ENCODE measurements at places on chromosomes 3 and 15.

DNA sequence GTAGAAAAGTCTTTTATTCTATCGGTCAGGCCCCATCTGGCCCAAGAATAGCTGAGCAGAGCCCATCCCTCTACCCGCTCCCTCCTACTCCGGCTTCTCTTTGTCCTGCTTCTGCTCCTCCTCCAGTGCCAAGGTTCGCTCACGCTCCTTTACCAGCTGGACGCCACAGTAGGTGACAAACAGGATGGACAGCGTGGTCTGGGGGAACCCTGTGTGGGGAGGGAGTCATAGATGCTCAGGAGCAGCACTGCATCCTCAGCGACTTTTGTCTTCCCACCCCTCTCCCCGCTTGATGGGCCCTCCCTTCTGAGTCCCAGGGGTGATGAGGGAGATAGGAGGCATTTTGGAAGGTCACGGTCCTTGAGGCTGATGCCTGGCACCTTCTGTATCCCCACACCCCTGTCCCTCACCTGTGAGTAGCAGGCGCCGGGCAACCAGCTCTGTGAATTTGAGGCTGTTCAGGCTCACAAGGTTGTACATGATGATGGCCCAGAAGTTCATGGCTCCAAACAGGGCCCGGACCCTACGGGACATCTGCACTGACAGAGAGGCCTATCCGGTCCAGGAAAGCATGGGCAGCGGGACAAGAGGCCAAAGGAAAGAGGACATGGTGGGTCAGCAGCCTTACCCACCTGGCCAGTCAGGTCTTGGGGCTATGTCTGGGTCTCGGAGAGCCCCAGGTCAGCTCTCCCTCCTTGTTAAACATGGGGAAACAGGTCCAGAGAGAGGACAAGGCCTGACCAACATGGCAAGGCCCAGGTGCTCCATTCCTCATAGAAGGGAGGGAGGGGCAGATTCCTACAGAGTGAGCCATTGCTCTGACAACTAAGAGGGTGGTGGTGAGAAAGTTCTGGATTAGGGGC lies 7.6 kb downstream of the KLHL40 start:
- no peak for DNase-seq

DNA sequence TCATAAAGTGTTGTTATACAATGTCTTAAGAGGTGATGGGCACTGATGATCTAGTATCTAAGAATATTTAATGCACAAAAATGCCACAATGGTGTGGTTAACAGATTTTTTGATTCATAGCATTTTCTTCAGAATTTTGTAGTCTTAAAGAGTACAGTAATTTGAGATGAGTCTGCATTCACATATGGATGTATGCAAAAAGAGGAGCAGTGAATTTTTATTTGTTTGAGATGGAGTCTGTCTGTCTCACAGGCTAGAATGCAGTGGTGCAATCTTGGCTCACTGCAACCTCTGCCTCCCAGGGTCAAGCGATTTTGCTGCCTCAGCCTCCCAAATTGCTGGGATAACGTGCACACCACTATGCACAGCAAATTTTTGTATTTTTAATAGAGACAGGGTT lies 110.5 kb downstream of the ZPLD1 start:
- DNase-seq: no peak

GRCh38 chr3:114338651-114339357 lies 45.0 kb downstream of the TIGIT start:
- DNase-seq: no peak

- no peak for DNase-seq
These were observed 91.6 kb downstream of the SCN11A start for GRCh38 chr3:38960042-38960622.

- DNase-seq: no peak
These were observed 1107.8 kb downstream of the IGSF11 start for GRCh38 chr3:117926819-117927218.

DNA sequence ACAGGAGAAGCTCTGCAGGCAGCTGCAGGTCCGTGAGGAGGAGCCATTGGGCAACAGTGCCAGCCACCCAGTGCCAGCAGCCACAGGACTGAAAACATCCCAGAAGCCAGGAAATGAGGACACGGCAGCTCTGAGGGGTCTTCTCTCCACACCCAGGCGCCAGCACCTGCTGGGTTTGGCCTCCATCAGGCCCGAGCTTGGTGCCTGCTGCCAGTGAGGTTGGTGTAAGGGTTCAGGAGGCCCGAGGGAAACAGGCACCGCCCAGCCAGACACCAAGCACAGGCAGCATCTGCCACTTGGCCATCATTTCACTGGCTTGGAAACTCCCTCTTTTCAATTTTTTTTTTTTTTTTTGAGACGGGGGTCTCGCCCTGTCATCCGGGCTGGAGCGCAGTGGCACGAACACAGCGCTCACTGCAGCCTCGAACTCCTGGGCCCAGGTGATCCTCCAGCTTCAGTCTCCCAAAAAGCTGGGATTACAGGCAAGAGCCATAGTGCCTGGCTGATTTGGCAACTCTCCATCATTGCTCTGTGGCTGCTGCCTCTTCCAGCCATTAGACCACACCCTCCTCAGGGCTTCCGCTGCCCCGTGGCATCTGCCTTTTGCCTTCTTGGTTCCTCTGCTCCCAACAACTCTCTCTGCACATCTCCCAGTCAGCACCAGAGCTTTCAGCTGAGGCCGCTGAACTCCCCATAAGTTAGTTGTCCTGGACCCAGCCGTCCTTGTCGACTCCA lies 1.5 kb upstream of the ITIH3 start:
- DNase-seq: no peak

GRCh38 chr3:162643245-162643644 lies 1146.6 kb downstream of the OTOL1 start:
- DNase-seq: no peak

- no peak for DNase-seq
These were observed 330.8 kb downstream of the TIGIT start for GRCh38 chr3:114624571-114625181.

DNA sequence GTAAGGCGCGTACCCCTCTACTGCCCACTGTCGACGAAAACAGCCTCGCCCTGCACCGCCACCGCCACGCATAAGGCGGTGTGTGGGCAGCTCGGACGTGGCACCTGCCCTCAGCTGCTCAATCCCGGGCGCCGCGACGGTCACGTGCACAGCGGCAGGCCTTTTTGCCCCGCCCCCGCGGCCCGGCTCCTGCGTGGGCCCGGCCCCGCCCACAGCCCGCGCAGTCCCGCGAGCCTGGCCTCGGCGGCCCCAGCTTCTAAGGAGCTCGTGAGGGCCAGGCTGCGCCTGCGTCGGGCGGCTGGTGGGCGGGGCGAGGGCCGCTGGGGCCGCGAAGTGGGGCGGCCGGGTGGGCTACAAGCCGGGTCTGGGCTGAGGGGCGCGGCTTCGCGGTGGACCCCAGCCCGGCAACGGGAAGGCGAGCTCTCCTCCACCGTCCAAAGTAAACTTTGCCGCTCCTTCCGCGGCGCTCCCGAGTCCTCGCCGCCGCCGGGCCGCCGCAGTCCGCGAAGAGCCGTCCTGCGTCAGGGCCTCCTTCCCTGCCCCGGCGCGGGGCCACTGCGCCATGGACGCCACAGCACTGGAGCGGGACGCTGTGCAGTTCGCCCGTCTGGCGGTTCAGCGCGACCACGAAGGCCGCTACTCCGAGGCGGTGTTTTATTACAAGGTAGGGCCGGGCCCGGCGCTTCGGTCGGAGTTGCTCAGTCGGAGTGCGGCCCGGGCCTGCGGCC lies at the start of gene CAPN7:
CAPN7 (plus strand) TSS at position 313 of the 728 bp plus-strand sequence; CDS start at position 563, 250 bp downstream.
- DNase-seq: peak; percentile 82

DNA sequence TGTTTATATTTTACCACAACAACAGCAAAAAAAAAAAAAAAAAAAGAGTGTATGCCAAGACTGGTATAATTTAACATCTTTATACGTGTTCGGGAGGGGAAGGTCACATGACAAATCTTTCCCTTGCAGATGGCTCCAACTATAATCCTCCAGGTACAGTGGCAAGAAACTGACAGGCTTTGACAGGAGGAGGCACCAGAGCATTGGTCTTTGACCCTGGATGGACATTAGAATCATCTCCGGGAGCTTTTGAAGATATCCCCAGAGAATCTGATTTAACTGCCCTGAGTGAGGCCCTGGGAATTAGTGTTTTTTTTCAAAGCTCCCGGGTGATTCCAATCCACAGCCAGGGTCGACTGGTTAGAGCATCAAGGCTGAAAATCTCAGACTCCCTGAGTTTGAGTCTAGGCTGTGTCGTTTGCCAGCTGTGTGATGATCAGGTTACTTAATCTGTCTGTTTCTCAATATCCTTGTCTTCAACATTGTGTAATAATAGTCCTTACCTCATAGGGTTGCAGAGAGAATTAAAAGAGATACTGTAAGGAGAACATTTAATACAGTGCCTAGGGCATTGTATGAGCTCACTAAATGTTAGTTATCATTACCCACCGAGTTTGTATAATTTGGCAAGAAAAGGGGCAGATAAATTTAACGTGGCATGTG lies 8.9 kb upstream of the SEMA5B start:
- no peak for DNase-seq

- no peak for DNase-seq
These were observed 10.3 kb upstream of the CD47 start for GRCh38 chr3:108100906-108101660.

DNA sequence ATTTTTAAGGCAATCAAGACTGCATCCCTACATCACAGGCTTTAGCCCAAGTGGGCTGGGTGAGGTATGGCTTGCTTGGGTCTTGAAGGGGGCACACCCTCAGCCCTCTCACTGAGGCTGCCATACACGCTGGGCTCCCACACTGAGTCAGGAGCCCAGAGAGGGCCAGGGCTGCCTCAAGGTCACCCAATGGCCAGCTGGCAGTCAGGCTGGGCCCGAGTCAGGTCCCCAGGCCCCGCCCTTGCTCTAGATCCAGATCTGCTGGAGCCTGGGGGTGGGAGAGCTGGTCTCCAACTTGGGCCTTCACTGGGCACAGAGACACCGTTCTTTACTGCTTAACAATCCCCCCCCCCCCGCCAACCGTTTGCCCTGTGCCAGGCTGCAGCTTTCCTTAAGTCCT lies 88.1 kb downstream of the IQSEC1 start:
- DNase-seq: no peak

GRCh38 chr3:72142028-72142427 lies 357.1 kb upstream of the PROK2 start:
- peak; percentile 19 for DNase-seq

DNA sequence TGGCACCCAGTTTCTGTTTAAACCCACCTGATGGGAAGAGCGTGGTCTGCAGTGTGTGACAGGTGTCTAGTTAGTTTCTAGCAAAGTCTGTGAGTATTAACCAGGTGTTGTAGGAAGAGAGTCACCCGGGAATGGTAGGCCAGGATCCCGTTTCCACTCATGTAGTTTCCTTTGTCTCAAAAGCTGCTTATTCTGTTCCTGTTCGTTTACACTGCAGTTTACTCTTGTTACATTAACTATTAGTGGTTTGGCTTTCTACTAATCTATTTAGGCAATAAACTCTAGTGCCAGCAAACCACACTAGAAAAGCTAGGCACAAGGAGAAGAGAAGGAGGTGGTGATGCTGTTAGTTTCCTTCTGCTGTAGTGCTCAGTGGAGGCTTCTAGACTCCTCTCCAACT lies 32.7 kb downstream of the WDR76 start:
- DNase-seq: no peak

DNA sequence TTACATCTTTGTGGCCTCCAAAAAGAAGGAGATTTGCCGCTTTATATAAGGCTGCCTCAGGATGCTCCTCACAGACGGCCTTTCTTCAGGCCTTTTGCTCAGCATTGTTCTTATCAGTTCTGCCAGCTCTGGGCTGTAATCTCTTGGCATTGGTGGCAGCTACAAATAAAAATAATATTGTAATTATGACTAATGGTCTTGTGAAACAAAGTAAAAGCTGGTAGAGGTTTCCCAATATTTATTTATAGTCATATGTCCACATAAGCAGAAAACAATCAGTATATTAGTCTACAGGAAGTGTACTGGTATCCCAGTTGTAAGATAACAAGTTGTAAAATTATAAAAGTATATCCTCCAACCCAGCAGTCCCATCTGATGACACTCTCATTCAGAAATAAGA lies 7.3 kb downstream of the NEK4 start:
- no peak for DNase-seq

- no peak for DNase-seq
These were observed 78.1 kb downstream of the TAMM41 start for GRCh38 chr3:11768604-11769003.

DNA sequence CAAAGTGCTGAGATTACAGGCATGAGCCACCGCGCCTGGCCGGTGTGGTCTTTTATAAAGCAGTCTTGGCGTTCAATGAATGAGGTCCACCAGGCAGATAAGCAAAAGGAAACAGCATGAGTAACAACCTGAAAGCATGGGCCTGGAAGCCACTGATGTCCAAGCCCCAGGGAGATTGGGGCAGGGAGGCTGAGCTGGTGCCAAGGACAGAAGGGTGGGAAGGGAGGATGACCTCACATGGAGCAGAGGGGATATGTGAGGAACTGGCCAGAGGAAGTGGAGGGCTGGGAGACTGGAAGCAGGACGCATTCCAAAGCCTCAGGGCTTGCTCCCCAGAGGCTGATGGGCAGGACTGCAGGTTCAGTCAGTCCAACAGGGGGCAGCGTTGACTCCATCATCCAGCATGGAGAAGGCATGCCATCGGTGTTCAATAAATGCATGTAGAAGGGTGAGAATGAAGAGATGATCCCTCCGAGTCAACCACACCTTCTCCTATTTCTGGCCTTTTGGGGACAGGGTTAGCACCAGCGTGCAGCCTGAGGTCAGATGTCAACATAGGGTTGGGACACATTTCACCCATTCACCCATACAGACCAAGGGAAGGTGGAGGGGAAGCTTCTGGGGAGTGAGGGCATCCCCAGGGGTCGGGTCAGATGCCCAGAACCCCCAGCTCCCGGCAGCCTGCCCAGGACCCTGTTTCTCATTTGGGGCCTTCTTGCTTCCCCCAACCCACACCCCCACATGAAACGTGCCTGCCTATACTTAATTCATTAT lies 14.8 kb downstream of the MYL3 start:
- no peak for DNase-seq

DNA sequence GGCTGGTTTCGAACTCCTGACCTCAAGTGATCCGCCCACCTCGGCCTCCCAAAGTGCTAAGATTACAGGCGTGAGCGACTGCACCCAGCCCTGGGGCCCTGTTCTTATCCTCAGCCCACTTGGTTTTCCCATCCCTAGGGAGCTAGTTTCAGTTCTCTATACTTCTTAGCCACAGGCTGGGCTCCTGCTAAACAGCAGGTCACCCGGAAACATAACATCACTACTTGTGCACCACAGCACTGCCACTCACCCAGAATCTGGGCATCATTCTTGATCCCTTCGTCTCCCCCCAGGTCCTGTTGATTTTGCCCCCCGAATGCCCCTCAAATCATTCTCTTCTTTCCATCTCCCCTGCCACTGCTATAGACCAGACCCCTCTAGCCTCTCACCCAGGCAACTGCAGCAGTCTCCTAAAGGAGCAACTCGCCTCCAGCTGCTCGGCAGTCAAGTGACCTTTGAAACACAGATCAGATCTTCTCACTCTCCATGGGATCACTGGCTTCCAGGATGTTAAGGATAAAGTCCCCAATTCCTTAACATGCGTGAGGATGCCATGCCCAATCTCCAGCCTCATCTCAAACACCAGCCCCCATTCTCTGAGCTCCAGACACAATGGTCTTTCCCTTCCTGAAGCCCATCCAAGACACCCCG lies 5.6 kb upstream of the AP3S2 start:
- no peak for DNase-seq

DNA sequence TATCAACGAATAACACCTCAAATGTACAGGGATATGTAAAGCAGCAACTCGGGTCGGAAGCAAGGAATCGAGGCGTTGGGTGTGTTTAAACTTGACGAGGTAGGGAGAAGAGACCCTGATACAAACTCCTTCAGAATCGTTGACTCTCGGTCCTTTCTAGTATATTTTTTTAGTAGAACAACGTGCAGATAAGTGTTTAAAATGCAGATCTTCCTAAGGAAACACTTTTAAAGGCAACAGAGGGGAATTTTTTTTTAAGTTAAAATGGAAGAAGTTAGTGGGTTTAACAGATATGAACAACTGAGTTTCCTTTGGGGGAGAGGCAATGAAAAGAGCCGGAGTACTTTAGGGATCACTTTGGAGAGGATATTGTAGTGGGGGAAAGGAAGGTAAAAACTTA lies 1.1 kb upstream of the KPNA4 start:
- no peak for DNase-seq

Data from GM19239 (cell line).